ENCODE measurements at places on chromosomes 12 and 14.

GRCh38 chr12:67910360-67911274 is 78.6 kb upstream of the IFNG-AS1 start:
- no peak for DNase-seq

GRCh38 chr14:88952901-88953300 is 128.4 kb downstream of the TTC8 start:
- DNase-seq: no peak

- DNase-seq: no peak
Observed at GRCh38 chr12:65630555-65630954, 193.7 kb upstream of the HMGA2 start.

DNA sequence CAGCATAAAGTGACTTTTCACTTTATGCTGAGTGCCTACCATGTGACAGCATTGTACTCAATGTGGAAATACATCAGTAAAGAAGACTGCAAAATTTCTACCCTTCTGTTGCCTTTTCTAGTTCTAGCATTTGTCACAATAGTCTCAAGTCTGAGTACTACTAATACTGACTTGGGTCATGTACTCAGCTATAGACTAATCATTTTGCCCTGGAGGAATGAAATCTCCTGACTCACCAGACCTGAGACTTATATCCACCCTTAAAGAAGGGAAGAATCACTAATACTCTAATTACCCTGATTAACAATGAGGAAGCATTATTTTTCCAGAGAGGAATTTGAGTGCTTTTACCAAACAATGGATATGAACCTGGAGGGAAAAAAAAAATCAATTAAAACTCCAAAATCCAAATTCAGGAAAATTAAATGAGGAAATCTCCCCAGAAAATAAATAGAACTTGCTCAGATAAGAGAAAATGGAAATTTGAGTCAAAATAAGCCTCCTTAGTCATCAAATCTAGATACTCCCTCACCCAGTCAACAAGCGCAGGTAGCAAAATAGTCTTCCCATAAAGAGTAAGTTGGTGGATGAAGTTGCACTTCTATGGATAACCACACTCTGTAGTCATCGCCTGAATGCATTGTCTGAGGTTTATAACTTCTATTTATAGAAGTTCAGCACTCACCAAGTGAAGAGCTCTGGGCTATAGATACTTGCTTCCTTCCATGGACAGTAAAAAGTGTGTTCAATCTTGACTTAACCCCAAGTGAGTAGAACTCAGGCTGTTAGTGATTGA is 386.6 kb downstream of the SYT1 start:
- DNase-seq: no peak

DNA sequence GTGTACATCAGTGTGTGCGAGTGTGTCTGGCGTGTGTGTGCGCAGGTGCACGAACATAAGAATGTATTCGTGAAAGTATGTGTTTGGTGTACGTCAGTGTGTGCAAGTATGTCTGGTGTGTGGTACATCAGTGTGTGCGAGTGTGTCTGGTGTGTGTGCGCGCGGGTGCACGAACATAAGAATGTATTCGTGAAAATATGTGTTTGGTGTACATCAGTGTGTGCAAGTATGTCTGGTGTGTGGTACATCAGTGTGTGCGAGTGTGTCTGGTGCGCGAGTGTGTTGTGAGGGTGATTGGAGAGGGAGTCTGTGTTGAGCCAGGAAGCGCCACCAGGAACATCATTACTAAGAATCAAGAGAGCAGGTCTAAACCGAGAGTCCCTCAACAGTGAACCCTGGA is 143.8 kb downstream of the BCL11B start:
- peak; percentile 87 for DNase-seq

- no peak for DNase-seq
Observed at GRCh38 chr14:21987937-21988336, 314.3 kb upstream of the OR4E1 start.

DNA sequence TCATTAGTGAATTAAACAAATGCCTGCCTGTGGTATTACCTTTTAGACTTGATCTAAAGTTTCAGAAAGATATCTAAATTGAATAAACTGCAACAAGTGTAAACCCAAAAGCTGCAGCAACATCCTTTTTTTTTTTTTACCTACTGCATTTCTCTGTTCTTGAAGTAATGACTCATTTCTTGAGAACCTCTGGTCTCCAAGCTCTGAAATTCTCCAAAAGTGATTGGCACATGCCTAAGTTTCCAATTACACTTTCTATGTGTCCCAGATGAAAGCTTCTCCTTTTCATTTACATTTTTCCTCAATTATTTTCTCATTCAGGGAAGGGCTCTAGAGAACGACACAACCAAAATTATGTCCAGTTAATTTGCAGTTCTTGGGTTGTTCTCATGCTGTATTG is 435.2 kb upstream of the DCN start:
- DNase-seq: no peak

DNA sequence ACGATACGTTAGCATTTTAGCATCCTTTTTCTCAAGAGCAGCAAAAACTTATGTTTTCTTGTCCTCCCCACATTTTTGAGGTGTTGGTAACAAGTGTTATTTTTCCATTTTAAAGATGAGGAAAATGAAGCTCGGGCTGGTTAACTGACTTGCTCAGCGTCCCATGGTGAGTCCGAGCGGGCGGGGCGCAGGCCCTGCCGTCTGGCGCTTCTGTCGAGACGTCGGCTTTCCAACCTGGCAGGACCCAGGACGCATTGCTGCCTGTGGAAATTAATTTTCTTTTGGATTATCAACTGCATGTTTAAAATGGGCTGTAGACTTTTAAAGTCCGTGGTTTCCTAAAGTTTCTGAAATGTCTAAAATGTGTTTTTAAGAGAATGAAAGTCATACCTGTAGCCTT is 30.4 kb downstream of the XRCC3 start:
- DNase-seq: no peak

DNA sequence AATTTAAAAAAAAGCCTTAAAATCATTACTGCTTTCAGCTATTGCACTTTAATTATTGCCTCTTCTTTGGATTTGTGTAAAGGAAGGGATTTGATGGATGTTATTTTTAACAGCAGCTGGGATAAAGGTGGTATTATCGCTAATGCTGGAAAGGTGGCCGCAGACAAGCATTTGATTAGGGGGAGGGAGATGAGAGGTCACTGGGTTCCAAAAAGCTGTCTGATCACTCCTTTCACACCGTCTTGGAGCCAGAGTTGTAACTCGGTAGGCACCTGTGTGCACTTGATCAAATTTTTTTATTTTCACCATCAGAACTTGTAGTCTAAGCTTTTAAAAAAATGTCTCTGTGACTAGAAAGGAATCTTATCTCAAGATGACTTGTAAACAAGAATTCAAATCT is 99.8 kb downstream of the AKAP6 start:
- DNase-seq: no peak

DNA sequence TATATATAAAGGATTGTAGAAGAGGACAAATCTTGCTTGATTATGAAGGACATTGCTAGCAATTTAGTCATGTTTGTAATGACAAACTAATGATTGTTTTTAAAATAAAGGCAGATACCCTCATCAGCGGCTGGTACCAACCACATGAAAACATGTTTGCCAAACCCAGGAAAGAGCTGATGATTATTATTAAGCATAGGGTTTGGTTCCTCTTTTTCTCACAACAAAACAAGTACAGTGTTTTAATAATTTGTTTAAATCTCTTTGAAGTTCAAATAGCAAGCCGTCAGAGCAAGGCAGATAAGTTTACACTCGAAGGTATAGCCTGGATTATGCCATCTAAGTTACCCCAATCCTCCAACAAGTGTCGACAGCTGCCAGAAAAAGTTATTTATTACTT is 5.3 kb upstream of the SINHCAF start:
- no peak for DNase-seq

Data from vagina (tissue), 2 donors.